ENCODE measurements at places on chromosomes 2 and 18. TPM values are rescaled to one million over a fixed set of nuclear protein-coding genes. Genes with fewer than 3 reads are reported as not detected.

MYO7B gene
- 0.77 TPM for total RNA-seq

GTF2A1L gene
- not detected for total RNA-seq

DNA sequence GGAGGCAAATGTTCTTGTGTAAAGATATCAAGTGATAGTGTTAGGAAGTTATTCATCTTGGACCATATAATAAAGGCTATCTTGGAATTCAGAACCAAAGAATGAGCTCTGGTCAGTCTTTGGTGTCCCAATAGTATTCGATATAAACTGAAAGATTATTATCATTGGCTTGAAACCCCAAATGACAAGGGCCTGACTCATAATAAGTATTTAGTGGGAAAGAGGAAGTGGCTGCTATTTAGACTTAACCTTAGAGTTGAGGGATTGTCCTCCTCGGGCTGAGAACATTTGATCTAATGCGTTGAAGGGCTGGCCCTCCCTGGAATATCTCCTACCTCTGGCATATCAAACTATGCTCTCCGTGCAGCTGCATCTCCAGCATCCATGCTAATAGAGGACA is 67.5 kb downstream of the CDH20 start:
- H3K36me3 ChIP-seq, result no peaks in the 10 kb centered on the region
- peak overlapping the region; percentile 8 for H3K4me3 ChIP-seq
- peak overlapping the region; percentile 68 for H3K27ac ChIP-seq
- H3K4me1 ChIP-seq, result peaks cover 26% of the 10 kb centered on the region
- peak; percentile 84 for DNase-seq

DNA sequence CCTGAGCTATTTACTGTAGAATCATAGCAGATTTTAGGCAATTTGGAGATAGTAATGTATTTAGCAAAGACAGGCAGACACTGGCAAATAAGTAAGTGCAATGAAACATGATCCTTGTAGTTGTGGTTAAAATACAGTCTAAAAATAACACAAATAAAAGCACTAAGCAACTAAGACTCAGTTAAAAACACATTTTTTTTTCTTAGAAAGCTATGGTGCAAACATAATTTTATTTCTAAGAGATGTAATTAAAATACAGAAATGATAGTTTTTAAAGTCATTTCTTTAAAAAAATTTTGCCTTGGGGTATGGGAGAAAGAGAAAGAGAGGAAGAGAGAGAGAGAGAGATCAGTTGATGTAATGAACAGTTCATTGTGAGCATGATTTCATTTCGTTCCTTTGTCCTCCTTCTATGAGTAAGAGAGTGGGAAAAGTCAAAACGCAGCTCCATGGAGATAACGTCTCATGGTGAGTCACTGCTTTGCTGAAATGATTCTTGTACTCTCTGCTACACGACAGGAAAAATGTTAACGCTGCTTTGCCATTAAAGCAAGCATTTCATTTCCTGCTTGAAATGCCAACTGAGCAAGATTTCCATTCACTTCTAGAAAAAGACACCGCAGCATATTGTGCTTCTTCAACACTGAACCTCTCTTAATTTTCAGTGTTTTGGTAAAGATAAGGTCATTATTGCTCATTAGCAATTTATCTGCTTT is 61.3 kb upstream of the PGAP1 start:
- peak overlapping the region; percentile 95 for H3K27ac ChIP-seq
- DNase-seq, result peak; percentile 98
- H3K36me3 ChIP-seq, result no peaks in the 10 kb centered on the region
- peak overlapping the region; percentile 37 for H3K4me3 ChIP-seq

DNA sequence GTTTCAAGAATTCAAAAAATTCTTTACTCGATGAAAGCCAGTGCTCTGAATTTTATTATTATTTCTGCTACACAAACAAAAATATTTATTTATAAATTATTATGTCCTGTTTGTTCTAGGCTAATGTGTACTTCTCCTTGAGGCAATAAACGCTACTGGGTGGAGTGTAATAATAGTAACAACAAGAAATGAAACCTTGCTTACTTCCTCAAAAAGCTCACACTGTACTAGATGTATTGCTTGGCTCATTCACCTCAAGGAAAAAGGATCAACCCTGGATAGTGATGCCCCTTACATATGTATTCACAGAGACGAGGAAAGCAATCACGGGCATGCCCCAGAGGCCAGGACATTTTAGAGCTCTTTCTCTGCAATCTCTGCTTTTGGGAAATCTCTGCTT is 685.6 kb upstream of the NXPH2 start:
- no peak overlapping the region for H3K27ac ChIP-seq
- no peaks in the 10 kb centered on the region for H3K36me3 ChIP-seq
- H3K4me1 ChIP-seq, result no peaks in the 10 kb centered on the region

DNA sequence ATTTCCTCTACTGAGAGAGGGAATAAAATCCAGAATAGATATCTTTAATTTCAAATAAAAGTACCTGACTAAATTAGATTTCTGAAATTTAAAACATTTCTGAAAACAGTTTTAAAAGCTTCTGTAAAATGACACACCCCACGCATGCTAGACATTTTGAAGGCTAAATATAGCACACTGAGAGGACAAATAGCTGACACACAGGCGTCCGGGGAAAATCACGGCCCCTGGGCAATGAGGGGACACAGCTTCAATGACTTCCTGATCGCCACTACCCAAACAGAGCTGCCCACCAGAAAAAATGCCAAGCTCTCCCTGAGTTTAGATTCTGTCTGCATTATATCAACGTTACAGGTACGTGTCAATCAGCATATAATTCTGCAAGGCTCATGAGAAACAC is 10.9 kb downstream of the TBC1D8 start:
- no peak overlapping the region for H3K27ac ChIP-seq
- no peak for DNase-seq
- H3K27me3 ChIP-seq, result no peaks in the 10 kb centered on the region
- no peaks in the 10 kb centered on the region for H3K4me1 ChIP-seq

- DNase-seq, result no peak
- H3K36me3 ChIP-seq, result peaks cover 8% of the 10 kb centered on the region
- H3K4me3 ChIP-seq, result no peak overlapping the region
- H3K27me3 ChIP-seq, result no peaks in the 10 kb centered on the region
- H3K4me1 ChIP-seq, result peaks cover 11% of the 10 kb centered on the region
Observed at GRCh38 chr2:85329181-85329651, 1.4 kb upstream of the TGOLN2 start.

Measured in astrocyte (in vitro differentiated cells and primary cell).